ENCODE measurements at places on chromosomes 1 and 21.

- ATAC-seq: peak; percentile 96
Measured at GRCh38 chr1:219837274-219837993, 90.9 kb downstream of the SLC30A10 start.

DNA sequence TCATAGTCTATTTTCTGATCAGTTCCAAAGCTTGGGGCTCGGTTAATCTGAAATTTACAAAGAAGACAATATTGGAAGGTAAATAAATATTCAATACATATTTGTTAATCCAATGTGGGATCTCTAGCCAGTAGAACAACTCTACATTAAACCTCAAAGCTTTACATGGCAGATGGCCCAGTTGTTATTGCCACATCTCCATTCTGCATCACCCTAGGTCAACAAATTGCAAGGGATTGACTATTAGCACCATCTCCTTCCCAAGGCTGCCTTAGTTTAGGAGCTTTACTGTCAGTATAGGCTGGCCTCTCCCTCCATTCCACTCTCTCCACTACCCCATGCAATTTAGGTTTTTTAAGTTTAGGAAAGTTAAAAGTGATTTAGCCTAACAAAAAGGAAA is 69.7 kb downstream of the TTLL7 start:
- ATAC-seq: no peak

GRCh38 chr1:83555871-83556270 is 443.1 kb downstream of the TTLL7 start:
- no peak for ATAC-seq

- ATAC-seq: peak; percentile 3
Measured at GRCh38 chr1:225424562-225425200, 3.2 kb downstream of the LBR start.

- peak; percentile 87 for ATAC-seq
Measured at GRCh38 chr1:220786337-220787068, at the start of gene MTARC1. Gene MTARC1 (plus strand): TSS chr1:220786913. CDS start chr1:220786945, 32 bp downstream.

GRCh38 chr1:242225767-242226573 is 227.1 kb upstream of the MAP1LC3C start:
- no peak for ATAC-seq

- no peak for ATAC-seq
Measured at GRCh38 chr21:31576428-31576827, 83.1 kb upstream of the SOD1 start.

- ATAC-seq: no peak
Measured at GRCh38 chr1:107862064-107862463, 102.9 kb downstream of the VAV3 start.

DNA sequence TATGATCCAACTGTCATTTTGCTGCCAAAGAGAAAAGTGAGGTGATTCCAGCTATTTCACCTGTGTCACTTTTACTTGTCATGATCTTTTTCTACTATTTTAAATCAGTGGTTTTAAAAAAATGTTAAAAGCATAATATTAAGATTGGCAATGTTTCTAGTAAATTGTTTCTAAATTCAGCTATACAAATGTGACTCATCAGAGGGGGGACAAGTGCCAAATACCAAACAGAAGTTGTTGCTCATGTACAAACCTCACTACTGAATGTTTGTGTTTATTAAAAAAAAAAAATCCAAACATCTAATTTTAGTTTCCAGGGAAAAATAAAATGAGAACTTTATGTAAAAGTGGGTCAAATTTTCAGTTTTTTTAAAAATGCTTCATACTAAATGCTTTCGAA is 346.2 kb upstream of the SNX7 start:
- peak; percentile 63 for ATAC-seq

DNA sequence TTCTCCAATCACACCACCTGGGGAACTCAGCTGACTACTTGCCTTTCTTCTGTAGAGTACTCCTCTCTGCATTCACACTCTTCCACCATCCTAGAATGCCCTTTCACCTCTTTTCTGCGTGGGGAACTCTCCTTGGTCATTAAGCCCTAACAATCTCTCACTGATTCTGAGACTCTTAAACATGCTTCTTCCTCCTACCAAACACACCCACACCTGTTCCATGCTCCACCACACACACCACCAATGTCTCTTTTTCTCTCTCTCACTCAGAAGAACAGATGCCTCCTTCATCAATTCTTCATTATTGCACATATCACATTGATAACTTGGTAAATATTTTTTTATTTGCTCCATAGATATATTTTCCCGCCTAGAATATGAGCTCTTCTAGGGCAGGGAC is 53.6 kb downstream of the WARS2 start:
- no peak for ATAC-seq

- ATAC-seq: no peak
Measured at GRCh38 chr1:188769181-188769580, 1708.5 kb downstream of the BRINP3 start.

- no peak for ATAC-seq
Measured at GRCh38 chr21:39103689-39104088, 79.6 kb downstream of the PSMG1 start.

GRCh38 chr1:164617377-164618201 is 58.6 kb downstream of the PBX1 start:
- ATAC-seq: peak; percentile 78

DNA sequence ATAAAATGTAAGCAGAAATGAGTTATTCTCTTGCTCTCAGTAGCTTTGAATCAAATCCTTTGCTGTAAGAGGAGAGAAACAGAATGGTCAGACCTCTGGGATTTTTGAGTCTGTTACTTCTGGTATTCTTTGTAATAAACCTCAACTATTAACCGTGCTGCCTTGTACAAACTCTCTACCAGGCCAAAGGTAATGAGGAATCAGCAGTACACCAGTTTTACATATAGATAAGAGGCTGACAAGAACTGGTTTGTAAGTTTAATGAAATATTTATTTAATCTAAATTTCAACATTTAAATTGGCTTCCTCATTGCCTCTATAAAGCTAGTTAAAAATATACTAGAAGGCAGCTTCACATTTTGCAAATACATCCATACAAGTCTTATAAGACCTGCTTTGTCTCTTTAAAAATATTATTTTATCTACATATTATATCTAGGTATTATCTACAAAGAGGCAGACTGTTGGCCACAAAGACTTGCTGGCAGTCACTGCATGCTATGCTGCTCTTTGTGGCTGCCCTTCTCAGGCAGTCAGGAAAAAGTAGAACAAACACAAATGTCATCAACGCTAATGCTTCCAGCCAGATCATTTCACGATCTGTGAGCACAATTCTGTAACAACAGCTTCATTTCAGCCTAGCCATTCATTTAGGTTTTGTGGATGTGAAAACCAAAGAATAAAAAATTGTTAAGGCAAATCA is 173.0 kb downstream of the GABPA start:
- ATAC-seq: peak; percentile 57

DNA sequence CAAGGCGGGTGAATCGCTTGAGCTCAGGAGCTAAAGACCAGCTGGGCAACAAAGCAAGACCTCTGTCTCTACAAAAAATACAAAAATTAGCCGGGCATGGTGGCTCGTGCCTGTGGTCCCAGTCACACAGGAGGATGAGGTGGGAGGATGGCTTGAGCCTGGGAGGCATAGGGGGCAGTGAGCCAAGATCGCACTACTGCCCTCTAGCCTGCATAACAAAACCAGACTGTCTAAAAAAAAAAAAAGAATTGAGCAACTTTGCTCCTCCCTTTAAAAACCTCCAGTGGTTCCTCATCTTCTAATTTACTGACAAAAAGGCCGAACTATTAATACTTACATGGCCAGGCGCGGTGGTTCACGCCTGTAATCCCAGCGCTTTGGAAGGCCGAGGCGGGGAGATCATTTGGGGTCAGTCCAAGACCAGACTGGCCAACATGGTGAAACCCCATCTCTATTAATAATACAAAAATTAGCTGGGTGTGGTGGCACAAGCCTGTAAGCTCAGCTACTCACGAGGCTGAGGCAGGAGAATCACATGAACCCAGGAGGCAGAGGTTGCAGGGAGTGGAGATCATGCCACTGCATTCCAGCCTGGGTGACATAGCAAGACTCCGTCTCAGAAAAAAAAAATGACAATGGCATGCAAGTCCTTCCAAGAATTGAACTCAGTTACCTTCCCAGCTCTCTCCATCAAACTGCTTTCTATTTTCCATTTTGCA is 4.4 kb downstream of the ACBD3 start:
- ATAC-seq: peak; percentile 46

DNA sequence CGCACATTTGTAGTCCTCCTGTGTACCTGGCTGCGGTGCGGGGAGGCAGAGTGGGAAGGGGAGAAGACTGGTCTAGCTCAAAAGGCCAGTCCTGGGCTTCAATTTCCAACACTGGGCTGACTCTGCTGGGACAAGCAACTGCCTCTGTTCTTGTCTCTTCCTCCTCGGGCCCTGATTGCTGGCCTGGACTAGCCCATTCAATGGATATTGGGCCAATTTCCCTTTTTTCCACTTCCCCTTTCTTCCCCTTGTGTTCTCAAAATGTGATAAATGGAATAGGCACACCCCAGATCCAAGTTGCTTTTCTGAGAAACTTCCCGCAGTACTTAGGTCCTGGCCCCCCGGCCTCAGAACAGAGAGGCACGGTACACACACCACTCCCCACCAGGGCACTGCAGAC is 48.2 kb downstream of the SPSB1 start:
- ATAC-seq: no peak

DNA sequence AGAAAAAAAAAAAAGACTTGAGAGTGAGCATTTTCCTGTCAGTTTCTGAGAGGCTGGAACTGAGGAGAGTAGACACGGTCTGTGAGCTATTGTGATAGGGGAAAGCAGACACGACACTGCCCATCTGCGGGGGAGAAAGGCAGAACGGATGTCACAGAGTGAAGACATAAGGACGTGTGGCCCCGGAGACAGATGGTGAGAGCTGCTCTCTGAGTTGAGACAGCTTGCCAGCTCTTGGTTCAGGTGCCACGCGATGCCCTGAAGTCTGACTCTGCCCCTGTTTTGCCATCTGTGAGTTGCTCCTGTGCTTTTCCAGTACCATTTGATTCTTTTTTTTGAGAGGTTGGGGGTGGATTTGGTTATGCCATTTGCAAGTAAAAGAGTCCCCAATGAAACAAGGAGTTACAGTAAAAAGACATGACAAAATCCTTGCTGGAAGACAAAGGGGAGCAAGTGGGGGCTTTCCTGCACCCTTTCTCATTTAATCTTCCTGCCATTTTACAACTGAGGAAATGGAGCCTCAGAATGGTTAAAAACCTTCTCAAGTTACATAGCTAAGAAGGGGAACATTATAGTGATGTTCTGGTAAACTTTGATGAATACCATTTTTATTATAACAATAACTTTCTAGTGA is 128.9 kb upstream of the DNAH14 start:
- no peak for ATAC-seq

DNA sequence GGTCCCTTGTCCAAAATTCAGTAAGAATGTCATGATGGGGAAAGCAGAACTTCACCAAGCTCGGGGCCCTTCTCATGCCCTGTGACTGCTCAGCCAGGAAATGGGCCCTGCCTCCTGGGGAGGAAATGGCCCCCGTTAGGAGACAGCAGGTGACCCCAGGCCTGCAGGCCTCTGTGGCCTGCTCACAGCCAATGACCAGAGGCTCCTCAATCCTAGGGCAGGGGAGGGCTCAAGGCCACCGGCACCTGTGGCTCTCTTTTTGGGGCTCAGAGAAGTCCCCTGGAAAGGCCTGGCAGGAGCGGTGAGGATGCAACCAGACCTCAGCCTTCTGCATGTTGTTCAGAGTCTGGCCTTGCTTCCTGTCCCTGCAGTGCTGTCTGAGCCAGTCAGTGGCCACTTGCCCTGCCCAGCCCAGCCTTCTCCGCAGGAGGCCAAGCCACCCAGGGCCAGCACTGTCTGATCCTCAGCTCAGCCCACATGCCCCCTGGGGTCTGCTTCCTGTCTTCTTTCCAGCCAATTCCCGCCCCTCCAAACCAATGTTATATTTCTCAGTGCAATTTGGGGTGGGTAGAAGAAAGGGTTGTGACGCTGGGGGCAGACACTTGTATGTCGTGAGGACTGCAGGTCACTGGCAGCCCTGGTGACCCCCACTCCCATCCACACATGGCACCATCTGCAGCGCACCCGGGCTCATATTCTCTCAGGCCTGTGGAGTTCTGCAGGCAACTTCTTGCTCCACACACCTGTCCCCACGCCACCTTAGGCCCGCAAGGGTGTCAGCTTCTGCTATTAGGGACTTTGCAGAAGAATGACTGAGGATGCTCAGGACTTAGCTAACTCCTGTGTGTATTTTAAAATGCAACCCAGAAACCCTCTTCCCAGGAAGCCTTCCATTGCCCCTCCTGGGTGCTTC is 83.6 kb downstream of the ITPKB start:
- no peak for ATAC-seq

DNA sequence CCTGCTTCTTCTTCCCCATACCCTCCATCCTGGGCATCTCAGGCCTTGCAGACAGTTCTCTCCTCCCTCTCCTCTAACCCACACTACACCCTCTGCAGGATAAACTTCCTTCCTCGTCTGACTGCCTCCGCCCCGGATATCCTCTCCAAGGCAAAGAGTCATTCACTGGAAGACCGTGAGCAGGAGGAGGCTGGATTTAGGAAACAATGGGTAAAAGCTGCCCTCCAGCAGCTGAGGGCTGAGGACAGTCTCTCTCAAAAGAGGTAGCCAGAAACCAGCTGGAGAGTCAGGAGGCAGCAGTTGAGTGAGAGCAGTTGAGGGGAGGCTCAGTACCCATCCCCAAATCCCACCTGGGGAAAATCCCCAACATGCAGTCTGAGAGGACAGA is 1.4 kb downstream of the CSRP1 start:
- peak; percentile 11 for ATAC-seq

DNA sequence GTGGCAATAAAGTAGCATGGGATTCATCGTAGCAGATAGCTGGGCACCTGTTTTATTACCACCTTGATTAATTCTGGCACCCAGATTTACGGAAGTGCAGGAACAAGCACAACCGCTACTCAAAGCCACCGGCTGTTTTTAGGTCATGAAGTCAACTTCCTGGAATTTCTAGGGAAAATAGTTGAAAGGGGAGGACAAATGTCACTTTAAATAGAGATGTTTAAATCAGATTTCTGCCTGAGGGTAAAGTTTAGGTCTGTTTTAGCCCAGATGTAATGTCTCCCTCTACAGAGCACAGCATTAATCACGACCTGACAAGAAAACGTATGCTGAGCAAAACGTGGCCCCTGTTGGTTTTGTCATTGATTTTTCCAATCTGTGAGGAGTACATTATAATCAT is 8.0 kb downstream of the ADGRL2 start:
- peak; percentile 71 for ATAC-seq

DNA sequence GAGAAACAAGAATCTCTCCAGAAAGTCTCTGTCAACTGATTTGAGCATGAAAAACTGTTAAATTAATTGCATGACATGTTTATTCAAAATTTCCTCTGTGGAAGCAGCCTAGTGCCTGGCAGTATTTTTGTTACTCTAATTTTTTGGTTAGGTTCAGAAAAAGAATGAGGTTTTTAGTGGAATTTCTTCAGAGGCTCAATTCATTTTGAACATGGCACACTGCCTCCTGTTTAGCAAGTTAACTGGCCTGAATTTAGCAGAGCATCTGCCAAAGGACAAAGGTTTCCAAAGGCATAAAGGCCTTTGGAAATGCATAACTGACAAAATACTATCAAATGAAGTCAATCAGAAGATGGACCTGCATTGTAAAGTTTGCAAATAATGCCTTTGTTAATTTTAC is 1326.5 kb downstream of the PLA2G4A start:
- ATAC-seq: no peak

GRCh38 chr1:222665964-222666363 is 46.3 kb downstream of the AIDA start:
- ATAC-seq: no peak

All from SK-N-SH treated with all-trans-retinoic acid at 6 μM for 48 hours (cell line).